Anterior cingulate cortex (tissue), 58 donors: ENCODE measurements at places on chromosomes 7 and 10.
A peak's percentile ranks its signal among the peaks of the same experiment; 100 is the strongest.

DNA sequence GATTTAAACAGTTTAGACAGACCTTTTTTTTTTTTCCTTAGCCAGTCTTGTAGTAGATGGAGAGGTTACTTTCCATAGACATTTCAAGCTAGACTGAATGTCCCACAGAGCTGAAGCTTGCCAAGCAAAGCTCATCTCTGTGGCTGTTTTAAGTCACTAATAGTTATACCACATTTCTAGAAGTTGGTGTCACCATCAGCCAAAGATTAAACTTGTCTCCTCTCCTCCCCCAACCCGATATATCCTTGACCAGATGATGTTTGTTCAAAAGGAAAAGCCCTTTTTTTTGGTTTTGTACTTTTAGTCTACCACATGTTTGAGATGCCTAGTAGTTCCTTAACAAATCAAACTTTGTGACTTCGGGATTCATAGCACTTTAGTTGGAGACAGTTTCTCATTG, 66.1 kb downstream of the ADD3 start:
- DNase-seq = no peak

- no peak for DNase-seq
Observed at GRCh38 chr10:92849234-92849525, 860 bp downstream of the EXOC6 start.

- no peak for DNase-seq
Observed at GRCh38 chr7:12458520-12459131, 55.0 kb upstream of the VWDE start.

GRCh38 chr7:24434972-24435371, 138.3 kb upstream of the PALS2 start:
- DNase-seq = no peak

GRCh38 chr7:38796626-38797501, 112.1 kb downstream of the VPS41 start:
- no peak for DNase-seq

DNA sequence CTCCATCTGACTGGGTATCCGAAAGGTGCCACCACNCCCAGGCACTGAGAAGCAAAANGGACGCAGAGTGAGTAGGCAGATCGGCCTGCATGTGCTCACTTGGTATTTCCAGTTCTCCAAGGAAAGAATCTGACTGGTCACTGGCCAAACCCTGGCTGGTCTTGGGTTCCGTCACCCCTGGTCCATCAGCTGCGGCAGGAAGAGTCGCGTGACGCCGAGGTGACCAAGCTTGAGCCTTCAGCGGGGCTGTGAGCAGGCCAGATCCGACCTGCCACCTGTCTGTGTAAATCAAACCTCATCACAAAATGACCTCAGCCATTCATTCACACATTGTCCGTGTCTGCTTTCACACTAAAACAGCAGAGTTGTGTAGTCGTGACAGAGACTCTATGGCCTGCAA, 28.8 kb upstream of the CHST15 start:
- no peak for DNase-seq

GRCh38 chr10:45550903-45551786, 121.4 kb downstream of the ZFAND4 start:
- no peak for DNase-seq

- no peak for DNase-seq
Observed at GRCh38 chr10:109696981-109697775, 226.1 kb downstream of the XPNPEP1 start.

- DNase-seq = no peak
Observed at GRCh38 chr10:116223289-116223688, 49.7 kb downstream of the GFRA1 start.

- no peak for DNase-seq
Observed at GRCh38 chr7:4820967-4821471, 40.8 kb downstream of the PAPOLB start.

GRCh38 chr10:125048094-125048864, 106.4 kb downstream of the ZRANB1 start:
- peak; percentile 76 for DNase-seq

DNA sequence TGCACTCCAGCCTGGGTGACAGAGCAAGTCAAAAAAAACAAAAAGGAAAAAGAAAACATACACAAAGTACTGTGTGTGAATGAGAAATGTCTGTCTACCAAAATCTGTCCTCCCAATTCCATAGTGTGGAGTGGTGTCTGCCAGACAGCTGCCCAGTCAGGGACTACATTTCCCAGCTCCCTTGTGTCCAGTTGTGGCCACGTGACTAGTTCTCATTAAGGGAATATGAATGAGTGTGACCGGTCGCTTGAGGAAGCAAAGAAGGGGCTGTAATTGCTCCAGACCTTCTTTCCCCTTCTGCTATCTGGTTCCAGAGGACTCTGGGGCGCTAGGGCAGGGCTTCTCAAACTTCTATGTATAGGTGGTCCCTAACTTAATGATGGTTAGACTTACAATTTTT, 204.1 kb downstream of the PHTF2 start:
- DNase-seq = no peak

DNA sequence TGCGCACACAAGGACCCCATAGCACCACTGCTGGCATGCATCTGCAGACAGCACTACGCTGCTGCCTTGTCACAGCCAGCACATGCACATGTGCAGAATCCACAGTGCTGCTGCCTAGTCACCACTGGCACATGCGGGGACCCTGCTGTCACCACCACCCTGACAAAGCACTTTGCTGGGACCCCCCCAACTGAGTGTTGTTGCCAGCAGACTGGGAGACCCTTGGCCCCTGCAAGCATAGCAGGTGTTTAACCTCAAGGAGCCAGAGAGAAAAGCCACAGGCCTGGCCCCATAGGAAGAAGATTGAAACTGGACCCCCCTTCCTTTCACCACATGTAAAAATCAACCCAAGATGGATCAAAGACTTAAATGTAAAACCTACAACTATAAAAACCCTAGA, 211.2 kb downstream of the ITGB1 start:
- no peak for DNase-seq

DNA sequence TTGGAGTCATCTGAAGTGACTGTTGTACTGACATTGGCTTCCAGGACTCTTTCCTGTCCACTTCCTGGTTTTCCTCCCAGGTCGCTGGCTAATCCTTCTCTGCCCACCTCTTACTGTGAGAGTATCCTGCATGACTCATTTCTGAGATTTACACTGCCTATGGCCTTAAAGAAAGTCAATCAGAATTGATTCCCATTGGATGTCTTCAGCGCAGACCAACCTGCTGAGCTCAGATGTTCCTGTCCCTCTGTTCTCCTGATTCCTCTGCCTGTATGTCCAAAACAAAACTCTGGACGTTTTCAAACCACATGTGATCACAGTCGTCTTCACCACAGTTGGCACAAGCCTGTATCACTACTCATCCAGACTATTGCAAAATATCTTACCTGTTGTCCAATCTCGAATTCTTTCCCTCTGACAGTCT, 262.1 kb downstream of the CREB5 start:
- no peak for DNase-seq

DNA sequence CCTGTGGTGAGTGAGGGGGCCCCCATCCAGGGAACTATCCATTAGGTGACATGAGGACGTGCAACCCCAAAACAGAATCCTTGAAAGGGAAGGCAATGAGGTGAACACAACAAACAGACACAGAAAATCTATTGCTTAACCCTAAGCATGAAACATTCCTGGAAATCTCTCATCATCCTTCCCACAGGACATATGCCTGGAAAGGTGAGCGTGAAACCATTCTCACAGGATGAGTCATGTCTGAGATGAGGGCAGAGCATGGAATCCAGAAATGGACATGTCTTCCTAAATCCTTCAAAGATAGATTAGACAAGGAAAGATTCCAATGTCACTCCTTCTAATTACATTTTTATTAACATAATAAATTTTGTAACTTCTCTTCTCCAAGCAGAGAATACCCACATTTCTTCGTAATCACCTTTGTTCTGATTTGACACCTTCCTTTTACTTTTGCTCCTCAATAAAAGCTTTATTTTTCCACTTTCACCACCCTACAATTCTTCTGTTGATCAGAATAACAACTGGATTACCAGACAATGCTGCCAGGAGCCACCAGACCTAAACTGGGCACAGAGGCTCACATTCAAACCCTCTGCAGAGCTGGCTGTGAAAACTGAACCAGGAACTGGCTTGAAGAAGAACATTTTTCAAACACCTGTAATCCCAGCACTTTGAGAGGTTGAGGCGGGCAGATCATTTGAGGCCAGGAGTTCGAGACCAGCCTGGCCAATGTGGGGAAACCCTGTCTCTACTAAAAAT, 67.2 kb downstream of the COBL start:
- DNase-seq = no peak

DNA sequence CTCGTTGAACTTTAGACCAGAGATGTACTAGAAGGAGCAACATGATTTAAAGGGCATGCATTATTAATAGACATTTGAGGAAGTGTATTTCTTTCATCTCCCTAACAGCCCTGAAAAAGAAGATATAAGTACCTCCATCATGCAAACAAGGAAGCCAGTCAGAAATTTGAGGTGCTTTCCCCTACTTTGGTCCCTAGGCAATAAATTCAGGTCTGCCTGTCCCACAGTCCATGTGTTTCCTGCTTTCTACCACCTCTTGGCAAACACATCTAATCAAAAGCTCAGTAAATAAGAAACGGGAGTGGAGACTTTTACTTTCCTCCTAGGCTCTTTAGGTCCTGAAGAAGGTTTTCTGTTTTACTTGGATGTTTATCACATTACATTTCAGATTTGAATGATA, 5.2 kb upstream of the SEMA3C start:
- DNase-seq = no peak

DNA sequence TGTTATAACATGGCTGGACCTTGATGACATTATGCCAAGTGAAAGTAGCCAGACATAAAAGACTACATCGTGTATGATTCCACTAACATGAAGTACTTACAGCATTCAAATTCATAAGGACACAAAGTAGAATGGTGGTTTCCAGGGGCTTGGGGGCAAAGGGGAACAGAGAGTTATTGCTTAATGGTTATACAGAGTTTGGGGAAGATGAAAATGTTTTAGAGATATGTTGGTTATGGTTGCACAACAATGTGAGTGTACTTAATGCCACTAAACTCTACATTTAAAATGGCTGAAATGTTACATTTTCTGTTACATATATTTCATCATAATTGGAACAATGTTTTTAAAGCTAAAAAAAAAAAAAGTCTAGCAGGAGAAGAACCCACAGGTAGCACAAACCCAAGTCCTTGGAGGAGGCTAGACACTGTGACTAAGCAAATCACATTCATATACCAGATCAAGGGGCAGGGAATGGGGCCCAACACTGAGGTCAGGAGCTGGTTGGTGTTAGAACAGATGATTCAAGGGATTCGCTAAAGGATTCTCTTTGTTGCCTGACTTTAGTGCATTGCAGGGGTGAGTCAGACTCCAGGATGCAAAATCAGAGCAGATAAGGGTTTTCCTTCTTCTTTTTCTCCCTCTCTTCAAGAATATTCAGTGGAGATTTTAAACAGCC, 25.1 kb upstream of the AOAH start:
- DNase-seq = no peak

DNA sequence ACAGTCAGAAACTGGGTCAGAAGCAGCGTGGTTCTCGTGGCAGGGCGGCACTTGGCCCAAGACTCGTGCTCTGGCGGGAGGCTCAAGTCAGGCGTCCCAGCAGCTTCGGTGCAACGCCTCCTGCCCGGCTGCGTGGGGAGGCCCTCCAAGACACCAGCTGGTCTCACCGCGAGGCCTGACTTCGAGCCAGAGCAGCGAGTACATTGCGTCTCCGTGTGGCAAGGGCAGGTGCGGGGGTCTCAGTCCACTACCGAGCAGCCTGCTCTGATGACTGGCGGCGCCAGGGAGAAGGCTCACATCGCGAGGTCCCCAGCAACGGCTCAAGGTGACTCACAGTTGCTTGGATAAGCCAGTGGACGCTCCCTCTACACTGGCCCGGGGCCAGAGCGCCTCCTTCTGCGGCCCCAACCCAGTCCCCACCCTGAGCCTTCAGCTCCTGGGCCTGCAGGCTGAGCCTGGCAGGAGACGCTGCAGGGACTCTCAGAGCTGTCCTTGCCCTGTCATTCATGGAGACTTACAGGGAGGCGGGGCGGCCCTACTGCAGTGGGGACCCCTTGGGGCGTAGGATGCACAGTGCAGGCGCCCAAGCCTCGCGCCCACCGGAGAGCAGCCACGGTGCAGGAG, 41.9 kb upstream of the PRKAR1B start:
- peak; percentile 47 for DNase-seq

DNA sequence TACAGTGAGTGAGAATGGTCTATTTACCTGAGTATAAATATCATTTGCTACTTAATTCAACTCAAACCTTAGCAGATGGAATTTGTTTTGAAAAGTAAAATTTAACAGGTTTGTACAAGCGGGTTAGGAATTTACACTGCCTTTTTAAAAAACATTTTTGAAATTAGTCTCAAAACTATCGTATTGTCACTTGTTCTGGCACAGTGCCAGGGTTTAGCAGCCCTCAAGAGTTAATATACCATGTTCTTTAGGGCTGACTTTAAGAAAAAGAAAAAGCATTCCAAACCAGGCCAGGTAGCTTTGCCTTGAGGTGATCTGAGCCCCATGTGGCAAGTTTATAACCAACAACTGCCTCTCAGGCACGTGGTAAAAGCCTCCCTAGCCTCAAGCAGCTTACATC, 17.8 kb downstream of the CCNJ start:
- DNase-seq = no peak

DNA sequence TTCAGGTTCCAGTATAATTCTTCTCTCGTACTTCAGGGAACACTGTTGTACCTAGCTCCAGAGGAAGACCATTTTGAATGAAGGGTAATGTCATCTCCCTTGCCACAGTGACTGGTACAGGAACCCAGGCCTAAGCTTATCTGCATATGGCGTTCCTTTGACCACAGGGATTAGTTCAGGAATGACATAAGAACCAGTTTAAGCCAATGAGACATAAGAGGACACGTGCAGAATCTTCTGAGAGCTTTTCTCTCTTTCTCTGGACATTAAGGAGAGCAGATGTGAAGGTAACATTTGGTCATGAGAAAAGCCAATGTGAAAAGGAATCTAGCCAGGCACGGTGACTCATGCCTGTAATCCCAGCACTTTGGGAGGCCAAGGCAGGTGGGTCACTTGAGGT, 21.8 kb upstream of the HIBADH start:
- DNase-seq = no peak

DNA sequence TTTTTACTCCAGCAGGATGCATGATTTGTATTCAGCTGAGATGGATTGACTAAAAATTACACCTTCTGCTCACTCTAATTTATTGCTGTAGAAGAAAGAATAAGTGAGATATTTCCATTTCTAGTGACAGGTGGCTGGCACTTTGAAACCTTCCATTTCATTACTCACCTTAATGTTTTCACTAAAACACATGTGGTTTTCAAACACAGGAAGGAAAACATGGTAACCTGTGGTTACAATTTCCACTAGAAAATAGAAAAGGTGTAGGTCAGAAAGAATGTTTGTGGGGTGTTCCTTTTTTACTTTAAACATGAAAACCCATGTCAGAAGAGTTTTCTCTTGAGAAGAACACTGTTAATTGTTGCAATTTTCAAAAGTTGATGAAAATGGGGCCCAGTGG, 12.0 kb upstream of the PRKCQ start:
- DNase-seq = no peak

DNA sequence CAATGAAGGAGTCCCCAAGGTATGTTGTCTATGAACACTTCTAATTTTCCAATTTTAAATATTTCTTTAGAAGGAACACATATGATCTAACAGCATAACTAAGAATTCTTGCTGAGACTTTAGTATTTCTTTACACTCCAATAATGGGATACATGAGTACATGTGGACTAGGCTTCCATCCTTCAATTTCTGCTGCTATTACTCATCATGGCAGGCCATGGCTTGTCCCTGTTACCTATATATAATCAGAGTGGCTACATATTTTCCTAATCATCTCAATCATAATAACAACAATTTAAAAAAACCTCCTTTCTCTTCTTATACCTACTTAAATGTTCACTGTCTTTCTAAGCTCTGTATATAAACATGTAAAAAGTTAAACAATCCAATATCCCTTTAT, 60.3 kb upstream of the TAC1 start:
- DNase-seq = no peak

- DNase-seq = no peak
Observed at GRCh38 chr7:113649556-113649955, 269.3 kb downstream of the PPP1R3A start.
